ENCODE measurements at places on chromosomes 7 and 10.

DNA sequence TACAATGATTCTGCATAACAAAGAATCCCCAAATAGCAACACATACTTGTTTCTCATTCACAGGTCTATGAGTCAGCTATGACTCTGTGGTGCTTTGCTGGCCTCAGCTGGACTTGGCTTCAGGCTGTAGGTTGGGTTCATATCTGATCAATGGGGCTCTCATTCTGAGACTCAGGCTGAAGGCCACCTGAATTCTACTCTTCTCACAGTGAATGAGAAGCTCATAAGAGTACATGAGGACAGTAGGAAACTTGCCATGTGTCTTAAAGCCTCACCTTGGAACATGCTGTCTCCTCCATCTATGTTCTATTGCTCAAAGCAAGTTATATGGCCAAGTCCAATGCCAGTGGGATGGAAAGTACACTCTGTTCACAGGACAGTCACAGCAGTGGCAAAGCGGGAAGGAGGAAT, 292.9 kb downstream of the BMPER start:
- no peak for DNase-seq

- no peak for DNase-seq
Observed at GRCh38 chr7:133023370-133024071, 58.4 kb downstream of the CHCHD3 start.

GRCh38 chr7:35241884-35242283, 12.0 kb downstream of the TBX20 start:
- DNase-seq: no peak

DNA sequence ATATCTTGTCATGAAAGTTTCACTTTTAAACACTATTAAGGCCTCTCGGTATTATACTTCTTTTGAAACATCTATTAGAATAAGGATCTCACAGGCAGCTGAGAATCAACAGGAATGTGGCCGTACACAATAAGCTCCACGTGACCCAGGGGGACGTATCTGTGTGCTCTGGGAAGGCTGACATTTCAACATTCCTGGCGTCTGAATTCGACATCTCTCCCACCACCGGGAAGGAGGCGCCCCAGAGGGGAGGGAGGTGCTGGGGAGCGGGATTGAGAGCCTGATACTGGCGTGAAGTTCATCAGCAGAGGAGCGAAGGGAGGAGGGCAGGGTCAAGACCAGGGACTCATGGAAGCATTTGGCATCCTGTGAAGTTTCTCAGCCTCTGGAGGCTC, 401.3 kb downstream of the DNAJB6 start:
- no peak for DNase-seq

DNA sequence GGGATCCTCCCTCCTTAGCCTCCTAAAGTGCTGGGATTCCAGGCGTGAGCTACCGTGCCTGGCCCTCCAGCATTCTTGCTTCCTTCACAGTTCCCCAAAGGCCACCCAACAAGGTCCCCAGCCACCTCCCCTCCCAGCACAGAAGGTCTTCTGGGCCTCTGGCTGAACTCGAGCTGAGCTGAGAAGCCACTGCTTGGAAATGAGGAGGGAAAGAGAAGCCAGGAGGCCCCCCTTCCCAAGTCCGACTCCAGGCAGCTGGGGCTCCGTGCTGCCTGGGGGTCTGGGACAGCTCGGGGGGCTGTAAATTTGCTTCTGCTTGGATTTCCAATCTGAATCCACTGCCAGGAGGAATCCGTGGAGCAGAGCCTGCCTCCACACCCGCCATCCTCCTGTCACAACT, 5.5 kb upstream of the EPO start:
- DNase-seq: no peak

DNA sequence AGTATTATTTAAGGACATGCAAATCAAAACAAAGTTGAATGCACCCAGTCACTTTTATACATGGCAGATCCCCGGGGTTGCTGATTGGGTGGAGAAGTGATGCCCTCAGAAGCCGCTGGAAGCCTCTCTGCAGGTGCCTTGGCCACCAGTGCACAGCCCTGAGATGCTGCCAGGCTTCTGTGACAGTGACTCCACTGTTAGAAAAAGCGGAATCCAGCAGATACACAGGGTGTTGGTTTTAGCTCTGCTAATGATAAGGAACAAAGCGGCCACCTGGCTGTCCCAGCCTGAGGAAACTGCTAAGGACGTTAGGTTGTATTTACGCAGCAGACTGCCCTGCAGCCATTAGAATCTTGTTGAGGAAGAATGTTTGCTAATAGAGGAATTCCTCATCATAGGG, 47.5 kb downstream of the JAKMIP3 start:
- no peak for DNase-seq

- DNase-seq: no peak
Observed at GRCh38 chr7:42805601-42806000, 106.3 kb downstream of the C7orf25 start.

DNA sequence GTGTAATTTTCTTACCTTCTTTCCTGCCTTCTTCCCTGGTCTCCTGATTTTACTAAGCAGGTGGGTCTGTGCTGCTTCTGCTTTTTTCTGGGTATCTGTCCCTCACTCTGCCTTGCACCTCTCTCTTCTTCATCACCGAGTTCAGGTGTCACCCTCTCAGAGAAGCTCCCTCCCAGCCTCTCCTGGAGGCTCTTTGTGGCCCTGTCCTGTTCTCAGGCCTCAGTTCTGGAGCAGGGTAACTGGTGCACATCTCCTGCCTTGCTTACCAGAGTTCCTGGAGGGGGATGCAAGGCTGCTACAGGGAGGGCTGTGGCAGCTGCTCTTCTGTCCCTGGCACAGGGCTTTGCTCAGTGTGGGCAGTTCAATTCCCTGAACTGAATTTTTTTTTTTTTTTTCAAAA, 66.1 kb downstream of the RBM33 start:
- DNase-seq: no peak

- DNase-seq: no peak
Observed at GRCh38 chr10:102581981-102582580, 62.2 kb upstream of the TRIM8 start.

GRCh38 chr10:86367152-86367951, 757 bp upstream of the GRID1 start:
- no peak for DNase-seq

DNA sequence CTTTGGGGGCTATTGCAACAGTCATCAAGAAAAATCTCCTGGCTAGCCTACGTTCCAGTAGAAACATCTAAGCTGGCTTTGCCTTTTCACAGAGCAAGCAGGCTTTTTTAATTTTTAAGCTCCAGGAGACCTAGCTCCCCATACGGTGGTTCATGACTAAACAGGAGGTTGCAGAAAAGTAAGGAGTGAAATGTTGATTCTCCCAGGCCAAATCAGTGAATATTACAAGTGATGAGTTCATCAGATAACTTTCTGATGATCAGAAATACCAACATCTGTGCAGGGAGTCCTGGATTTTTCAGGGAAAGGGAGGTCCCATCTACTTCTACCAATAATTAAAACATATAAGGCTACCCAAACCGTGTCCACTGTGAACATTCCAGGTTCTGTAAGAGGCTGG, 477.3 kb upstream of the CELF2 start:
- DNase-seq: no peak

GRCh38 chr10:70549351-70549961, 53.1 kb downstream of the PRF1 start:
- DNase-seq: no peak

- DNase-seq: no peak
Observed at GRCh38 chr10:73494213-73494612, 1.6 kb downstream of the PPP3CB start.

- no peak for DNase-seq
Observed at GRCh38 chr7:108280136-108280535, 150.0 kb upstream of the LAMB4 start.

- no peak for DNase-seq
Observed at GRCh38 chr10:126661356-126661755, 9.1 kb downstream of the C10orf90 start.

DNA sequence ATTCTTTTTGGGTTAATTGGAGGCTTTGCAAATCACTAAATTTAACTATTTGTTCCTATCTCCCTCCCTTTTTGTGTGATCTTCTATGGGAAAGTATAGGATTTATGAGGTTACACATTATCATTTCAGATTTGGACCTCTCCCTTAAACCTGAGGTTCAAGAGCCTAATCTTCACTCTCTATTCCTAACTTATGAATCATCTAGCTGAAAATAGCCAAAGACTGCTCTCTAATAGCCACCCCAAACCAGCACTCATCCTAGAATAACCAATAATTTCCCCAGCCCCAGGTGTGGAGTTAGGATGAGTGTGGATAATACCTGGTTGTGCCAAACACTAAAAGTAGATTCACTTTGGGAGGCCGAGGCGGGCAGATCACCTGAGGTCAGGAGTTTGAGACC, 499.2 kb downstream of the GFRA1 start:
- DNase-seq: no peak

- no peak for DNase-seq
Observed at GRCh38 chr7:123782071-123782798, 33.4 kb upstream of the WASL start.

DNA sequence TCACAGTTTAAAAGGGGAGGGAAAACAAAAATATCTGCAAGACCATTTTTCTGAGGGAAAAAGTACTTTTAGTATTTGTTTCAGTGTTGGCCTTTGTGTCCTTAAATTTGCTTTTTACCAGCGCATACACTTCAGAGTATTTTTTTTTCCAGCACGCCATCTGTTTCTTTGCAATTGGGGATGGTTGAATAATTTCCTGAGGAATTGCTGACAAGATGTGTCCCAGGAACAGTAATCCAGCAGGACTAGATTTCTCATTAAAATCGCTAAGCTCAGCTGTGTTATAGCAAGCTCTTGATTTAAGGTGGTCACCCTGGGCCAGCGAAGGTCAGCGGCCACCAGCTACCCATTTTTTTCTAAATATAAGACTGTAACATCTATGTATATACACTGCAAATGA, 156.9 kb upstream of the RHOBTB1 start:
- DNase-seq: no peak

- DNase-seq: no peak
Observed at GRCh38 chr10:110415809-110416208, 81.9 kb upstream of the DUSP5 start.

- no peak for DNase-seq
Observed at GRCh38 chr10:89030791-89031190, 40.2 kb downstream of the FAS start.

- no peak for DNase-seq
Observed at GRCh38 chr10:78844960-78845607, 223.7 kb upstream of the ZMIZ1 start.

DNA sequence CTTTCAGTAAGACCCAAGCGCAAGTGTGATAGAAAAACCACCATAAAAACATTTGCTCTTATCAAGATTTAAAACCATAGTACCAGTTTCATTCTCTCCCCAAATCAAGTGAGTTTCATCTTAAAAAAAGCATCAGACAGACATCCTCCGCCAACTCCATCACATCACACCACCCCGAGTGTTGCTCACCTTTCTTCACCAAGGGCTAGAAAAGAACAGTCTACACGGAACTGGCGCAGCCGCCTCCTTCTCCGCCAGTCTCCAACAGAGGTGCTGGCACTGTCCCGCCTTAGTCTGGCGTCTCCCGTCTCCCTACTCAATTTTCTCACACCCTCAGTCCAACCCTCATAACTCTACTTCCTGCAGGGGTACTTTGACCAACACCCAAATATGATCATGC, 46.9 kb upstream of the WIPI2 start:
- peak; percentile 21 for DNase-seq

- no peak for DNase-seq
Observed at GRCh38 chr10:83023662-83024061, 1115.6 kb upstream of the GHITM start.

- DNase-seq: no peak
Observed at GRCh38 chr10:49595003-49595712, 15.0 kb upstream of the SLC18A3 start.

GRCh38 chr10:121078672-121079102, 227.5 kb downstream of the WDR11 start:
- DNase-seq: no peak

DNA sequence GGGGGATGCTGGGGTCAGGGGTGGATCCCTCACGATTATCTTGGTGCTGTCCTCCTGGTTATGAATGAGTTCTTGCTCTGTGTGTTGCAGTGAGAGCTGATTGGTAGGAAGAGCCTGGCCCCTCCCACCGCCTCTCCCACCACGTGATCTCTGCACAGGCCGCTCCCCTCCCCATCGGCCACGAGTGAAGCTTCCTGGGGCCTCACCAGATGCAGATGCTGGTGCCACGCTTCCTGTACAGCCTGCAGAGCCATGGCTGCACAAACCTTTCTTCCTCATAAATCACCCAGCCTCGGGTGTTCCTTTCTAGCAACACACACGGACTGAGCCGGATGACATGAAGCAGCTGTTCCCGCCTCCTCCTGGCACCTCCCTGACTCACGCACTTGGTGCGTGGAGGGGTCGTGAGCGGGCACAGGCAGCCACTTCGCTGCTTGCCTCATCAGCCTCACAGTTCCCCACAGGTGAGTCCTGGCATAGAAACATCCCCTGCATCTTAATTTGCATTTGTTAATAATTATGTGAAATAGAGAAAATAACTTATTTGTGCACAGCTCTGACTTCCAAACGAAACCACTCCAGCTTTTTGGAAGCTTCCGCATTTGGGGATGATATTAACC, 210.8 kb downstream of the ADARB2 start:
- no peak for DNase-seq

DNA sequence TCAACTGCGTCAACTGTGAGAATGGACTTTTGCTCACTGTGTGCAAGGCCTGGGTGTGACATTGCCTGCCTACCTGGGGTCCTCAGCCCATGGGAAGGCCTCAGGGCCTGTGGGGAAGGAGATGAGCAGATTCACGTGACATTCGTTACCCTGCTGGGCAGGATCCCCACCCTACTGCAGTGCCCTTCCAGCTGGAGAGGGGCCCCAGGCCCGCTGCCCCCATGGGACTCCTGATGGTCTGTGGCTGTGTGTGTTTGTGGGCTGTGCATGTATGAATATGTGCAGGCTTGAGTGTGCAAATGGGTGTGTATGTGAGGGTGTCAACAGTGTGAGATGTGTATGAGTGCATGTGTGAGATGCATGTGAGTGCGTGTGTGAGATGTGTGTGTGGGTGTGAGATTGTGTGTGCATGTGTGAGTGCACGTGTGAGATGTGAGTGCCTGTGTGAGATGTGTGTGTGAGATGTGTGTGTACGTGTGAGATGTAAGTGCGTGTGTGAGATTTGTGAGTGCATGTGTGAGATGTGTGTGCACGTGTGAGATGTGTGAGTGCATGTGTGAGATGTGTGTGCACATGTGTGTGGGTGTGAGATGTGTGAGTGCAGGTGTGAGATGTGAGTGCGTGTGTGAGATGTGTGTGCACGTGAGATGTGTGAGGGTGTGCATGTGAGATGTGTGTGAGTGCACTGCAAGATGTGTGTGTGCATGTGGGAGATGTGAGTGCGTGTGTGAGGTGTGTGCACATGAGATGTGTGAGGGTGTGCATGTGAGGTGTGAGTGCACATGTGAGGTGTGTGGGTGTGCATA, 29.7 kb downstream of the PPIF start:
- no peak for DNase-seq

GRCh38 chr10:541750-542371, 147.6 kb downstream of the DIP2C start:
- DNase-seq: no peak

DNA sequence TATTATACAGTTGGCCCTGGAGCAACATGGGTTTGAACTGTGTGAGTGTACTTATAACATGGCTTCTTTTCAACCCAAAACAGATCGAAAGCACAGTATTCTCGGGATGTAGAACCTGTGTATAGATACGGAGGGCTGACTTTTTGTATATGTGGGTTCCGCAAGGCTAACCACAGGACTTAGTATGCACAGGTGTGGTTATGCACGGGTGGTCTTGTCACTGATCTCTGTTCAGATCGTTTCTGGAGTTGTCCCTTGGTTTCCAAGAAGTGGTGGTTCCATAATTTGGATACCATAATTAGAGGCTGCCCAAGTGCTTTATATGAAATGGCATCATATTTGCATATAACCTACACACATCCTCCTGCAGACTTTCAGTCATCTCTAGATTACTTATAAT, 10.9 kb upstream of the BHLHA15 start:
- no peak for DNase-seq

GRCh38 chr10:101280511-101280910, 51.2 kb upstream of the LBX1 start:
- no peak for DNase-seq

Data from T-helper 1 cell (primary cell).